Fibroblast of skin of right quadriceps (primary cell): ENCODE measurements at places on chromosomes 7 and 10.

DNA sequence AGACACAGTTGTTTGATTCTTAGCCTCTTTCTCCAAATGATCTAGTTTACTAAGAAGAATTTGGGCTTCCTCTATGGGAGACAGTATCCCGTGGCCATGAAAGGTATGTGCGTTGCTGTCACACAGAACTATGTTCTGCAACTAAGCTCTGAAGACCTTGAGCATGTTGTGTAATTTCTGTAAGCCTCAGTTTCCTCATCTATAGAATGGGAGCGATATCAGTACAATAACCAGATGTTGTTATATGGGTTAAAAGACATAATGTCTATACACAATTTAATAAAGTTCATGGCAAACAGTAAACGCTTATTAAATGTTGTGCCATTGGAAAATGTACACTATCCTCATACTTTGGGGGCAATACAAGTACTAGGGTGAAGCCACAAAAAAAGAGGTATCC lies 185.5 kb upstream of the ASAH2 start:
- DNase-seq: no peak

- no peak for DNase-seq
Observed at GRCh38 chr10:110533149-110533548, 34.3 kb upstream of the SMC3 start.

GRCh38 chr7:107687656-107688055 lies 27.0 kb downstream of the SLC26A4 start:
- DNase-seq: peak; percentile 18

GRCh38 chr7:151448261-151449252 lies 8.6 kb upstream of the CRYGN start:
- peak; percentile 56 for DNase-seq

- no peak for DNase-seq
Observed at GRCh38 chr10:85044-85443, 35.9 kb upstream of the TUBB8 start.

GRCh38 chr7:100573691-100574361 lies at the start of gene SAP25:
TSS of gene SAP25 (minus strand) at chr7:100573900. CDS start at chr7:100573742, 158 bp downstream.
- no peak for DNase-seq

GRCh38 chr7:72266771-72267170 lies 145.4 kb downstream of the CALN1 start:
- no peak for DNase-seq

DNA sequence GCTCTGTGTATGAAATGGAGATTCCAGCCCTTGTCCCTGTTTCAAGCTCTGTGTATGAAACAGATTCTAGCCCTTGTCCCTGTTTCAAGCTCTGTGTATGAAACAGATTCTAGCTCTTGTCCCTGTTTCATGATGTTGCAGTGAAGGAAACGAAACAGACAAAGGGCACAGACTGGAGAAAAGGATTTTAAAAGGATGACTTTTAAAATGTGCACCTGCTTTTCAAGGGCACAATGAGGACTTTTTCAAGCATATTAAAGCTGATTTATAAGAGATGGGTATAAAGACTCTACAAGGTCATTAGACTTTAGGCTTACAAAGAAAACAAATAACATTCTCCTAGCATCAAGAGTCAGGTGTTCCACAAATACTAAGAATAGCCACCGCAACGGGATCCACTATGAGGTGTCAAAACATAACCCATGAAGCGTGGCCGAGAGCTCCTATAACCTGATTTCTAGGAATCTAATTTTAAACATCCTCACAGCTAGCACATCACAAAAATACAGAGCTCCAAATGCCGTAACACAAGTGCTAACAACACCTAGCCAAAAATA lies 29.0 kb downstream of the DIP2C start:
- DNase-seq: no peak

GRCh38 chr7:129925416-129926002 lies 27.3 kb downstream of the UBE2H start:
- peak; percentile 76 for DNase-seq

DNA sequence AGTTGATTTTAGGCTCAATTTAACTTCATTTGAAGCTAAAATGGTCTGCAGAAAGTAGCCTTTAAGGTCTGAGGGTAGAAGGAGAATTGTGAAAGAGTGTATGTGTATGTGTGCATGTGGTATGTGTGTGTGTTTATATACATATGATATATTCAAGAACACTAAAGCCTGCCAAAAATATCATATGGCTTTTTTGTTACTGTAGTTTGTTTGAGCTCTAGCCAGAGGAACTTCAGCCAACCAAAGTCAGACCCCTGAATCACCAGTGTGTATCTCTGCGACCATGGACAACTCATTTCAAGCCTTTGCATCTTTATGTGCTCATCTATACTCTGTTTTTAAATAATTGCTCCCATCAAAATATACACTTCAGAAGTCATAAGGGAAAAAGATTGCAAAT lies 58.4 kb upstream of the HDAC9 start:
- DNase-seq: peak; percentile 53

GRCh38 chr7:81607987-81608386 lies 161.9 kb downstream of the HGF start:
- DNase-seq: no peak

- DNase-seq: peak; percentile 83
Observed at GRCh38 chr7:96093435-96093834, 228.5 kb downstream of the SLC25A13 start.

- no peak for DNase-seq
Observed at GRCh38 chr10:5107860-5108526, 13.8 kb downstream of the AKR1C3 start.

DNA sequence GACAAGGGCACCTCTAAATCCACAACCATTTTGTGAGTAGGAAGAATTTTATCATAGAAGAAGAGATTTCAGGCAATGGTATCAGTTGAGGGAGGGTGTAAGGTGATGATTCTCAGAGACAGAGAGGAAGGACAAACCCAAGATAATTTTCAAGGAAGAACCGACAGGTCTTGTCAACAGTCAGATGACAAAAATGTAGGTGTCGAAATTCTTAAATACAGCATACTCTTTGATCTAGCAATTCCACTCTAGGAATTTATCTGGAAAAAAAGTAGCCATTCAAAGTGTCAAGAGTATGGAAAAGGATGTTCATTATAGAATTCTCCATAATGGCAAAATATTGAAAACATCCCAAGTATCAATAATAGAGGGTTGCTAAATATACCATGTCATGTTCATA lies 14.2 kb upstream of the PDLIM1 start:
- DNase-seq: no peak

DNA sequence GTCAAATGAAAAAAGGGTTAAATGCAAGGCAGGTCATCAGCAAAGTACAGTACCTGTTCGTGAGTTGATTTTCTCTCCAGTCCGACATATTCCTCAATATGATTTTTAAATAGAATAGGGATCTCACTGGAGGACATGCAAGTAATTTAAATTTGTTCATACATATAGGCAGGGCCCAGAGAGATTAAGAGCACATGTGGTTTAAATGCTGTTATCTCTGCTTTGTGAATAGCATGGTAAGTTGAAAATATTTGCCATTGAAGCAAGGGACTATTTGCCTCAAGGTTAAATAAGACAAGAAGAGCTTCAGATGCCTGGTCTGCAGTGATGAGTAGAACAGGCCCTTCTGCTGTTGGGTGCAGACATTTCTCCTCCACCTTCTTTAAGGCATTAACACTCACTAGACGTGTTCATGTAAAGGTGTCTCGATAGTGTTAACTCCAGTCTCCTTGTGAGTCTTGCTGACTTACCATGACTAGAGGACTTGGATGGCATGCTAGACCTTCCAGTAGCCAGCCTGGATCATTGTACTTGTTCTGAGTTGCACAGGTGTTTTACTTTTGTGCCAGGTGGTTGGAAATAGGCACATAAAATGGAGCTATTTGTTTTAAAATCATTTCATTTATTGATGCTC lies 15.6 kb upstream of the AKR1C3 start:
- no peak for DNase-seq

DNA sequence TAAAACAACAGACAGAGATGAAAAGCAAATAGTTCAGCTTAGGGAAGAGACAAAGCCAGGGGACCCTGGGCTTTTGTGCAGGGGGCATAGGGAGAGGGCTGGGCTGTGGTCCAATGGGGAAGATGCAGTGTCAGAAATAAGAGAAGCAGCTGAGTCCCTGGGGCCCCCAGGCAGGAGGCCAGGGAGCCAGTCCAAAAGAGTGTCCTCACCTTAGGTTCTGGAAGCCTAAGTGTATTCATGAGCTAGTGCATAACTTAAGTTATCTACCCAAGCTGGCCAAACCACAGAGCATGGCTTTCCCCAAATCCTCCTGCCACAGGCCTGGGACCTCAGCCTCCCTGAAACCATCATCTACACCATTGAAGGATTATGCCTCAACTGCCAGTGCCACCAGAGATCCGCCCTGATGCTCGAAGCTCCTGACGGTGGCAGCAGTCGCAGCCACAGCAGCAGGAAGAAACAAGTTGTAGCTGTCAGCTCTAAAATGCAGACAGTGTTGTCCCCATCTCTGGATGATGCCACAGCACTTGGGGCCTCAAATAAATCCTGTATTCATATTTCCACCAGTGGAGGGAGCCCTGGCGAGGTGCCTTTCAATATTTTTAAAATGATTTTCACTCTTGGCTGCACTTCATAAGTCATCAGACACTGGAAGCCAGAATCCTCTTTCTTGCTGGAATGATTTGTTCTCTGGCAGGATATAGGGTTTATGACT lies 574.6 kb downstream of the GRID1 start:
- no peak for DNase-seq

- peak; percentile 39 for DNase-seq
Observed at GRCh38 chr10:4215485-4215884, 430.5 kb upstream of the KLF6 start.

- DNase-seq: no peak
Observed at GRCh38 chr10:89662596-89662995, 17.6 kb upstream of the PANK1 start.
